ENCODE measurements at places on chromosomes 11 and 22.

DNA sequence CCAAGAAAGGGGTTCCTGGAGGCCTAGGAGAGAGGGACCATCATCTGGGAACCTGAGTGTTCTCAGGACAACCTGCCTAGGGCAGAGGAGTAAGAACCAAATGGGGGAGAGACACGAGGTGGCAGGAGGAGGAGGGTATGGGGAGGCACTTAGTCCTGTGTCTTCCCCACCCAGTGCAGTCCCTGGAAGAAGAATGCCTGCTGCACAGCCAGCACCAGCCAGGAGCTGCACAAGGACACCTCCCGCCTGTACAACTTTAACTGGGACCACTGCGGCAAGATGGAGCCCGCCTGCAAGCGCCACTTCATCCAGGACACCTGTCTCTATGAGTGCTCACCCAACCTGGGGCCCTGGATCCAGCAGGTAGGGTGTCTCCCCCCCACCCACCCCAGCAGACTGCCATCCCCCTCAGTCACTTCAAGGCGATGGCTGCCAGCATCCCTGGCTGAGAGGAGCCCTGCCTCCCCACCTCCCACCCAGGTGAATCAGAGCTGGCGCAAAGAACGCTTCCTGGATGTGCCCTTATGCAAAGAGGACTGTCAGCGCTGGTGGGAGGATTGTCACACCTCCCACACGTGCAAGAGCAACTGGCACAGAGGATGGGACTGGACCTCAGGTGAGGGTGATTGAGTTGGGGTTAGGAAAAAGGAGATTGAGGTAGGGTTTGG is 3.7 kb upstream of the INPPL1 start:
- DNase-seq = no peak

- no peak for DNase-seq
These were observed 1.4 kb upstream of the LRRC10B start for GRCh38 chr11:61507012-61507768.

DNA sequence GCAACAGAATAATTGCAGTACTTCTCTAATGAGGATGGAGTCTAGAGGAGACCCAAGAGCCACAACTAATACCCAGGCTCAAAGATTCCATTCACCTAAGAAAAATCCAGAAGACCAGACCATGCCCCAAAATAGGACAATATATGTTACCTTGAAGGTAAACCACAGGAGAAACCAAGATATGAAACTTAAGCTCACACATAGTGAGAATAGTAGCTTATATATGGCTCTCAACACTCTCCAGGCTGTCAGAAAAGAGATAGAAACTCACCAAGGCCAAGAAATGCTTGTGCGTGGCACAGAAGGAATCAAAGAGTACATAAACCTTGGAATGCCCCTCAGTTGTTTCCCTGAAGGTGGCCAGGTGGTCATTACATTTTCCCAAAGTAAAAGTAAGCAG is 9.1 kb downstream of the FAM111A start:
- DNase-seq = no peak

GRCh38 chr11:1478544-1478943 is 8.0 kb downstream of the MOB2 start:
- DNase-seq = no peak

DNA sequence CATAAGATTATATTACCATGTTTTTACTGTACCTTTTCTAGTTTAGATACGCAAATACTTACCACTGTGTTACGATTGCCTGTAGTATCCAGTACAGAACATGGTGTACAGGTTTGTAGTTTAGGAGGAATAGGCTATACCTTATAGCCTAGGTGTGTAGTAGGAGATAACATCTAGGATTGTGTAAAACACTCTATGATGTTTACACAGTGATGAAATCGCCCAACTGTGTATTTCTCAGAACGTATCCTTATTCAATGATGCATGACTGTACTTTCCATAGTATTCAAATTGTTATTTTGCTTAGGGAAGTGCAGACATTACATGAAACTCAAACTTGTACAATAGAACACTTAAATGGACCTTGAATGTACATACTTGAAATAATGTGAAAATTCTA is 188.1 kb upstream of the PDGFD start:
- DNase-seq = no peak

GRCh38 chr22:32870474-32870873 is 69.0 kb downstream of the TIMP3 start:
- no peak for DNase-seq

GRCh38 chr11:10019906-10020682 is 273.9 kb downstream of the SBF2 start:
- DNase-seq = no peak

- no peak for DNase-seq
These were observed 125.7 kb downstream of the WT1 start for GRCh38 chr11:32309530-32310213.

DNA sequence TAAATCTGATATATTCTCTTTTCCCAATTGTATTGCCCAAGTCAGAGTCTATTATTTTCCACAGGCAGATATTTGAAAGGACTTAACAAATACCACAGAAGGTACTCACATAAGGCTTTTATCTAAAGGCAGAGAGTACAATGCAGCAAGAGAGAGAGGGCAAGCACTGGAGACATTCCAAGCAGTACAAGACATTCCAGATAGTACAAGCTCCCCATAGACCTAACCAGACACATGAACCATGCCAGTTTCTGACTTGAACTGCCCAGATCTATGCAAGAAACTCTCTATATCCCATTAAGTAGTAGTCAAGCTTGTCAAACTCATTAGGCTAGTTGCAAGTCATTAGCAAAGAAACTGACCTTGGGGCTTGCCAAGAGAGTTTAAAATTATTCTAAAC is 11.2 kb upstream of the MS4A6E start:
- DNase-seq = no peak

- DNase-seq = no peak
These were observed 13.2 kb downstream of the TP53AIP1 start for GRCh38 chr11:128929468-128929867.

DNA sequence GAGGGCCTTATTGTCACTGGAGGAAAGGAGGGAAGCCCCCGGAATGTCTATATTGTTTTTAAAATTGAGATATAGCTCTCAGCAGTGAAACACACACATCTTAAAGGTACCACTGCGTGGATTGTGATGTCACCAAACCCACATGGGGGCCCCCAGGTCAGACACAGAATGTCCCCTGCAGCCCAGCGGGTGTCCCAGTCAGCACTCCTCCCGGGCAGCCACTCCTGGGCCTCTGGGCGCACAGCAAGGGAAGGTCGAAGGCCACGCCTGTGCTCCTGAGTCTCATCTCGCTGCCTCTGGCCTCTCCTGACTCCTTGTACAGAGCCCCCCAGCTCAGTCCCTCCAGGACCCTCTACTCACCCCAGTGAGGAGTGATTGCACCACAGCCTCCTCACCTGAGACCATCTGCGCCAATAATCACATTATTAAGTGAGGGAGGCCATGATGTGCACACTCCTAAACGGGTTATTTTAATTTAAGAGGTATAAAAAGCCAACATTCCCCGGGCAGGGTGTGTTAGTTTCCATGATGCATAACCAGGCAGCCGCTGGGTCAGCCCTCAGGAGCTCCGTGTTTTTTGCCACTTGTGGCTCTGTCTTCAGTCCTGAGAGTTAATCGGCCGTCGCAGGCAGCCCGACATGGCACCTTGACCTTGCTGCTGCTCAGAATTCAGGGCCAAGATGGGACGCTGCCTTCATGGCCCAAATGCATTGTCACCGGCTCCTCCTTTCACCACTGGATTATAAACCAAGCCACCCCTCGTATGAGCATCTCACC is 1089.3 kb downstream of the BRD1 start:
- DNase-seq = no peak

DNA sequence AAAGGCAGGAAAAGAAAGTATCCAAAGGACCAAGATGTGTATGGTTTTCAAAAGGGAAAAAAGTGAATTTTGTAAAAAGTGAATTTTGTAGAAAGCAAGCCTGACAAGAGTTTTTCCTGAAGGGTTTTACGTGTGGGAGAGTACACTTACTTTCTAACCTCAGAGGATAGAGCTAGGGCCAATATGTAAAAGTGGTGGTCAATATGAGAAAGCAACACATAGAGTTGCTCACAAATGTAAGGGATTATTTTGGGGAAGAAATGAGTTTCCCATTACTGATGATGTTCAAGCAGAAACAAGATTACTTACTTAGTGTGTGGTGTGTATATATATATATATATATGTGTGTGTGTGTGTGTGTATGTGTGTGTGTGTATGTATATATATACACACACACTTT is 162.5 kb downstream of the SWAP70 start:
- no peak for DNase-seq

DNA sequence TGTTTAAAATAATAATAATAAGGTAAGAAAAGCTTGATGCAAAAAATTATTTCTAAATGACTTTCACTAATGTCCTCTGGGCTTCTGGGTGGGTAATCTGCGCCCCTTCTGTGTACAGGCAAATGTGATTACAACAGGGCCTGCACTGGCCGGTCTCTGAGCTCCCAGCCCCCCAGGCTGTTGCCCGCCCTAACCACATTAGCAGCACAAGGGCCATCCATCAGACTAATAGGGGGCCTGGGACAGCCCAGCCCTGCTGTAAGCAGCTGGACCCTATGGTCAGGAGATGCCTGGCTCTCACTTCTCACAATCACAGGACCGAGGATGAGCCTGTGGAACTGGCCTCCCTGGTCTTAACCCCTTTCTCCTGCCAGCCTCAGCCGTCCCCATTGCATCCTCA is 388.4 kb downstream of the BUD13 start:
- DNase-seq = no peak

DNA sequence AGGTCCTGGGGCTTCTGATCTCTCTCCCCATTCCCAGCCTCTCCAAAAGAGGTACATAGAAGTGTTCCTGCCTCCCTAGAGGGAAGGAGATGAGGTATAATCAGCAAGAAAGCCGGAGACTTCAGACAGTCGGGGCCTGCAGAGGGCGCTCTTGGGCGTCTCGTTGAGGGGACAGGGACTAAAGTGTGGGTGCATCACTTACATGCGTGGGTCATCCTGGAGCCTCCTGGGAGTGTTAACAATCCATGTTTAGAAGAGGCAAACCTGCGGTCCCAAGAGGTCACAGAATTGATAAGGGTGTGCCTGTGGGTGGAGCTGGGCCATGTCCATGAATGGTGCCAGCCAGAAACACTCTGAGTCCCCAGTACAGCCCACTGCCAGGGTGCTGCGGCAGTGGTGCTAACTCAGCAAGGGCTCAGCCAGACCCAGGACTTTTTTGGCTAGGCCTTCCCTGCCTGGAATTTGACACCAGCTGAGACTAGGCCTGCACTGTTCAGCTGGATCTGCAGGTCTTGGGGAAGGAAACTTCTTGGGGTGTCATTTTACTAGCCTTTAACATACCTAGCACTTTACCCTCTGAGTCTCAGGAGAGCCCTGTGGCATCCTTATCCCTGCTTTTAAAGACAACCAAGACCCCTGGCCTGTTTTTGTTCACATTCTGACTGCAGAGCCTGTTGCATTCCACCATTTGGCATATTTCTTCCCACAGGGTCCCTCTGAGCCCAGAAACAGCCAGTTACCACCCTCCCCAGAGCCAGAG is 5.5 kb downstream of the YDJC start:
- DNase-seq = no peak

DNA sequence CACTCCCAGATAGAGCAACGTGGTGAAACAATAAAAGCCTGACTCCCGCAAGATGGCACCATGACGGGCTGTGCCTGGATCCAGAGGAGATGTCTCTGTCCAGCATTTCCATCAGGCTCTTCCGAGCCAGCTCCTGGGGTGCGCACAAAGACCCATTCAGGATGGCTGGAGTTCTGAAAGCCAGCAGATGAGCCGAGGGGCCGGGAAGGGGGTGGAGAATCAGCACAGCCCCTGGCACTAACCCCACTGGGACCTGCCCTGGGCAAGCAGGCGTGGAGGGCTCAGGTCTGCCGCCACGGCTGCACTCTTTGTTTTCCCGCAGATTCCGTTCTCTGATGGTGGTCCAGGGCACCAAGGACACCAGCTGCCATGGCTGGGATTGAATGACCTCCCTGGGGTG is 97.2 kb upstream of the BLID start:
- no peak for DNase-seq

DNA sequence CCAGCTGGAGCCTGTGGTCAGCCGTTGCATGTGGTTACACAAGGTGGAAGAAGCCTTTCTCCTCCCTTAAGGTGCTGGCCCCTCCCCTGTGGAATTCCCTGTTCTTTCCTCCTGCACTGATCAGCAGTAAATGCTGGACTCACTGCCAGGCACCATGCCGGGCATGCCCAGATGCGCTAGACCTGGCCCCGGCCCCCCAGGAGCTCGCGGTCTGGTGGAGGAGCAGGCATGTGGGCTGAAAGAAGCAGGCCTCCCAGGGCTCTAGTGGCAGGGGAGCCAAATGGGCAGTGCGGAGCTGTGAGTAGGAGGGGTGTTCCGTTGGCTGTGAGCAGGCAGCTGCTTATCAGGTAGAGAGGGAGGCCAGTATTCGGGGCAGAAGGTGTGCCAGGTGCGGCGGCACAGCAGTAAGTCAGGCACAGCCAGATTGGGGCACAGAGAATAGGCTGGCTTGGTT is 10.2 kb downstream of the DGKZ start:
- DNase-seq = no peak

GRCh38 chr11:102117472-102118113 is 7.3 kb downstream of the YAP1 start:
- DNase-seq = no peak

DNA sequence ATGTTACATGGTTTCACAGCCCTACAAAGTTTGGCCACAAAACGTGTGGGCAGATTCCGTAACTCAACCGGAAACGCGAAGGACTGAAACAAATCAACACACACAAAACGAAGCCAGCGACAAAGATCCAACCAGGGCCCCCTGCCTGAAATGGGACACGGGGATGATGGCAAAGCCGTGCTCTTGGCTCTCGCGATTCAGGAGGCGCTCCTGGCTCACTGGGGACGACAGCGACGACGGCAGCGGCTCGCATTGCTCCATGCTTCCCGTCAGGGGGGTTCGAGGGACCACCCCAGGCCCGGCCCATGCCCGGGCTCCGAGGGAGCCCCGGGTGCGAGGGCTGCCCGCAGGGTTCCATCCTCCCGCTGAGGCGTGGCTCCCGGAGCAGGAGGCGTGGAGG is 4786.8 kb upstream of the OR11H1 start:
- no peak for DNase-seq

- no peak for DNase-seq
These were observed 46.9 kb downstream of the MICAL2 start for GRCh38 chr11:12157241-12157661.

- no peak for DNase-seq
These were observed 11.3 kb downstream of the P2RY2 start for GRCh38 chr11:73229321-73229895.

GRCh38 chr22:45475851-45476514 is 26.7 kb upstream of the FBLN1 start:
- no peak for DNase-seq

- no peak for DNase-seq
These were observed 11.3 kb downstream of the PRAME start for GRCh38 chr22:22547692-22548300.

DNA sequence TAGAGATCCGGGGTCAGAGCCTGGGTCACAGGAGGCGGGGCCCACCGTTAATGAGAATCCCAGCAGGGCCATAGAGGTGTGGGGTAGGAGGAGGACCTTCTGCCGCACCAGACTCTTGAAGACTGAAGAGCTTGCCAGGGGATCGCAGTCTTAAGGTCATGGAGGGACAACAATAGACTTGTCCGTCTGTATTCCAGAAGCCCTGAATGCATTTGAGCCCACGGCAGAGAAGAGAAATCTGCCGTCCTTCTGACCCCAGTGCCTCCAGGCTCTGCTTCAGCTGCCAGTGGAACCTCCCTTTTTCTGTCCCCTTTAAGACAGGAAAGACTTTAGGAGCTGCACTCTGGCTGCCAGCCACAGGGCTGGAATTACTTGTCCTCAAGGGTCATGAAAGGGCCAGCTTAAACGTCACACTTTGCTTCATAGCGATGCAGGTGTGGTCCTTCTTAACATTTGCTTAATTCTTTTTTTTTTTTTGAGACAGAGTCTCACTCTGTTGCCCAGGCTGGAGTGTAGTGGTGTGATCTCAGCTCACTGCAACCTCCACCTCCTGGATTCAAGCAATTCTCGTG is 15.5 kb upstream of the ST3GAL4 start:
- DNase-seq = no peak

Data from stimulated activated CD4-positive, alpha-beta T cell treated with anti-CD3 and anti-CD28 coated beads, TNF-alpha, amount 100 ng/mL, for 24 hours (primary cell).